Sigmoid colon (tissue), 7 donors: ENCODE measurements at places on chromosomes 2 and 18. TPM values are rescaled to one million over a fixed set of nuclear protein-coding genes. Genes with fewer than 3 reads are reported as not detected.

GRCh38 chr2:199743415-199744120 lies 107.4 kb downstream of the FTCDNL1 start:
- DNase-seq, result no peak

Gene FRZB
- total RNA-seq, result 8.2 TPM

DNA sequence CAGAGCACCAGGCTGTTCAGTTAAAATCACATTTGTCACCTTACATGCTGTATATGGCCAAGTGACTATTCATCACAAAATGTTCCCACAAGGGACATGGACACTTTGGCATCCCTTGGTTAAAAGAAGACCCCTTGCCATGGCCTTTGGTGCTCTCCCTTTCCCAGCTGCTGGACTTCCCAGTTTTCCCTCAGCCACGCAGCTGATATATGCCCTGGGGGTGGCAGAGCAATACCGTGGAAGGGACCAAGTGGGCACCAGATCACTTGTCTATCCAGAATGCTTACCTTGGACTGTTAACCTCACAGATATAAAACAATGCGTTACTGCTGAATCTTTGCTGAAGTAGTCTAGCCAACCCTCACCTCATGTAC lies 35.3 kb downstream of the PAIP2B start:
- DNase-seq, result no peak

DNA sequence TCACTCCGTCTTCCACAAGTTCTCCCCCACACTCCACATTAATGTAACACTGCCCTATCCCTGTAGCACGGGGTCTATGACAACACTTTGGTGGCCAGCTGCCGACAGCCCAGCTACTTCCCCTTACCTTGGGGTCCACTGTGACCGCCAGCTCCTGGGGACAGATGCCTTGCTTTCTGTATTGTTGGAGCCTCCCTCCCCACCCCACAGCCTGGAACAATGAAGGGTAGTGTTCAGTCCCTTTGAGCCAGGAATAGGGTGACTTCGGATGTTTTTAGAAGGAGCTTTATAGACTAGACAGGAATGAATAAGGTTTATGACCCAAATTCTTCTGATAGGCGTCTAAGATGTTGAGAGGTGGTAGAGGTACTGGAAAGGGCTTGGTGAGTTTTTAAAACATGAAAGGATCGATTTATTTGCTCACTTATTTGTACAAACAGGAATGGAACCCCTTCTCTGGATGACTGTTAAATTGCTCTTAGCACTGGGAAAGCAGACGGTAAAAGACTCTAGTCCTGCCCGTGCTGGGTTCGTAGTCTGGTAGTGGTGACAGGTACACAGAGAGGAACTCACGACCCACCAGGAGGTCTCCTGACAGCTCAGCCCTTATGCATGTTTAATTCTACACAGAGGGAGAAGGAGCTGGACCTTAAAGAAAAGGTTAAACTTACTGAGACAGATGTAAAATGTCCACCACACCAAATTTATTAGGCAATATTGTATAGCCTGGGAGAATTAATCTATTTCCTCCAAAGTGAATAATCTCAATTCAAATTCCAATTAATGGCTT lies 90.9 kb downstream of the MYCN start:
- no peak for DNase-seq

Gene RNU2-63P
- not detected for total RNA-seq

Gene TTR
- total RNA-seq, result not detected

GRCh38 chr18:40983835-40984234 lies 971.2 kb upstream of the PIK3C3 start:
- no peak for DNase-seq

Gene RAX
- not detected for total RNA-seq

- DNase-seq, result no peak
Measured at GRCh38 chr2:174697255-174697654, 67.0 kb downstream of the CHRNA1 start.

Gene INHBB
- 1.4 TPM for total RNA-seq

Gene ARL5A
- 45.4 TPM for total RNA-seq

DNA sequence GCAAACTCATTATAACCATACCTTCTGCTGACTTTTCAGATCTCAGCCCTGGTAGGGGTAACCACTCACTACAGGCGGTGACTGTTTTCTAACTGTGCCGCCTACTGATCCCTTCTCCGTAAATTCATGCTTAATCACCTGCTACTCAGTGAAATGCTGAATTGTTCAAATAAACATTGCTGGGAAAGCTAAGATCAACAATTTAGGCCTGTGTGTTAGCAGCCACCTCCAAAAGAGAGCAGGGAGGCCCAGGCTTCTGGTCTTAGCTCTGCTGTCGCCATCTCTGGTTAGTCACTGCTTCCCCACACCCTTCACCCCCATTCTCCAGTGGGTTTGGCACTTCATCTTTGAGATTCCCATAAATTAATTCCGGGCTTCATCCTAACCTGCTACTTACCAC lies 21.8 kb upstream of the NT5C1B start:
- no peak for DNase-seq
